ENCODE measurements at places on chromosomes 7 and 10.

GRCh38 chr7:101817471-101818286 is at the start of gene CUX1:
TSS of gene CUX1 (plus strand) at chr7:101817626. CDS start at chr7:101817640, 14 bp downstream.
- DNase-seq: peak; percentile 21

GRCh38 chr10:116055252-116055916 is 217.6 kb downstream of the GFRA1 start:
- DNase-seq: no peak

- DNase-seq: no peak
Observed at GRCh38 chr7:157969995-157970394, 617.6 kb downstream of the PTPRN2 start.

GRCh38 chr10:133564816-133565215 is 567 bp downstream of the SYCE1 start:
- DNase-seq: no peak

- no peak for DNase-seq
Observed at GRCh38 chr7:25305831-25306230, 77.5 kb upstream of the NPVF start.

GRCh38 chr7:150744041-150744656 is 6.9 kb downstream of the GIMAP5 start:
- DNase-seq: no peak

- DNase-seq: no peak
Observed at GRCh38 chr7:25221009-25221408, 7.3 kb downstream of the NPVF start.

DNA sequence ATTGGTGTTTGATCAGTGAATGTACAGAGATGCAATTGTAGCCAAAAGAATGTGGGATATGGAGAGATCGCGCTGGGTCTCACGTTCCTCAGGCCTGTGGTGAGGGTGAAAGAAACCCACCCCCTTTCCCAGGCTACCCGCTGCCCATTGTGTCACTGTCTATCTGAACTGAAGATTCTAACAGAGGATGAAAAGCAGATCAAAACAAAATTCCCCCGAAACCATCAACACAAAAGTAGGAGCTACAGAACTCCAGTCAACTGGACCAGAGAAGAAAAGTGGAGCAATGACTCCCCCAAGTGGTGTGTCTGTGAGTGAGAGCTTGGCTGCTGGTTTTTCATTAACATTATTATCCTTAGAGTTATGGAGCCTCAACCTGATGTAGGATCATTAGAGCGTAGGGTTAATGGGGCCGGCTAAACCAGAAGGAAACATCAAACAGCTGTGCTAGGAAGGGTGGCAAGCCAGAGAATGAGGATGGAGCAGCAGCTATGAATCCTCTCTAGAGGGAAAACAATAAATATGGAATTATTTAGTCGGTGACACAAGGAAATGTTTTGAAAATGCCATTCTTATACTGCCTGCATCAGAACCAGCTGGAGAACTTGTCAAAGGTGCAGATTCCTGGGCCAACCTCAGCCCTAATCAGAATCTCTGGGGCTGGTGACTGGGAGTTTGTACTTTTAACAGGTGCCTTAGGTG is 38.3 kb downstream of the AKR1B1 start:
- no peak for DNase-seq

- no peak for DNase-seq
Observed at GRCh38 chr7:95881597-95881996, 109.2 kb downstream of the DYNC1I1 start.

DNA sequence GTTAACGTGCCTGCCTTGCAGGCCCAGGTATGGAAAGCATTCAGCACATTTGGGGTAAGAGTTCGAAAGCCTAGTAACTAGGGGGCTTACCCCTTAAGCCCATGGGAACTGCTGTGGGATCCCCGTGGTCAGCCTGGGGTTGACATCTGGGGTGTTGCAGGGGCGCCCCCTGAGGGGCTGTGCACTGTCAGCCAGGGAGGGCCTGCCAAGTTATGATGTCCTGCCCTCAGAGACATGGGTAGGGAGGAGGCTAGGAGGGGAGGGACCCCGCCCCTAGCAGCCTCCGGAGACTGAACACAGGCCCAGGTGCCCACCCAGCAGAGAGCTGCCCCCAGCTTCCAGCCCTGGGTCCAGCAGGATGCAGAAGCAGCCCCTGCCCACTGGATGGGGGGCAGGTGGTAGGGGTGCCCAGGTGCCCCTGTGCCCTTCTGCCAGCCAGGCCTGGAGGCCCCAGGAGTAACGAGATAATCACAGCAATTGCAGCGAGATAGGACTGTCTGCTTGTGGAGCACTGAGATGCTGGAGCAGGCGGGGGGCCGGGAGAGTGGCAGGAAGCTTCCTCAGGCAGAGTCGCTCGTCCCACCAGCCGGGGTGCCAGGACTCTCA is 153.3 kb downstream of the UBE2H start:
- no peak for DNase-seq
